ENCODE measurements at places on chromosomes 3 and 15.
A peak's percentile ranks its signal among the peaks of the same experiment; 100 is the strongest.

- DNase-seq, result no peak
Measured at GRCh38 chr15:98774756-98775497, 126.6 kb downstream of the IGF1R start.

DNA sequence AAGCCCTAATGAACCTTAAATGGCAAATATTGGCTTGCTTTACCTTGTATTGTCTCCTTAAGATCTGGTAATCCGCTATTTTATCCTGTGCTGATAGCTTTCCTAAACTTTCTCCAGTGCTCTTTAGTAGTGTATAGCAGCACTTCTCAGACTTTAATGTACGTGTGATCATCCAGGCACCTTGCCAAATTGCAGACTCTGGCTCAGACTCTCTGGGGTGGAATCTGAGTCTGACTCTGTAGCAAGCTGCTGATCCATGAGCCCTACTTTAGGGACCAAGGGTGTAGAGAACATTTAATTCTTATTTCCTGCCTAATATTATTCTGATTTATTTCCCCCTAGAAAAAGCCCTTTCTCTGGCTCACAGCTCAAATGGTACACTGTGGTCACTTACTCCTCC lies 518.8 kb upstream of the ZNF385D start:
- DNase-seq, result no peak

DNA sequence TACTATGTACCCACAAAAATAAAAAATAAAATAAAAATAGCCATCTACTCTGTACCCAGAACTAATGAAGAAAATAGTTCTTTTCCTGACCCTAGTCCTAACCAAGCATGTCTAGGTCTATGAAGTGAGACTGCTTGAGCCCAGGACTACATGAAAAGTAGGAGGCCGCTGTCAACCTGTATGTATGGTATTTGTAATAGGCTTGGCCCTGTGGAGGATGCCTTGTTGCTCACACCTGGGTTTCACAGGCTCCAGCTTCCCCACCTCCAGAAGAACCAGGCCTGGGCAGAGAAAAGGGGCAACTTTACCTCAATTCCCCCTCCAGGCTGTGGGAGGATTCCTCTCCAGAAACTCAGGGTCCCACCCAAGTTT lies 6.8 kb upstream of the PKM start:
- no peak for DNase-seq

- no peak for DNase-seq
Measured at GRCh38 chr3:161579395-161580126, 83.0 kb downstream of the OTOL1 start.

- no peak for DNase-seq
Measured at GRCh38 chr3:194364652-194365434, 4.7 kb downstream of the LRRC15 start.

- DNase-seq, result no peak
Measured at GRCh38 chr3:32596909-32597369, 26.3 kb upstream of the DYNC1LI1 start.

DNA sequence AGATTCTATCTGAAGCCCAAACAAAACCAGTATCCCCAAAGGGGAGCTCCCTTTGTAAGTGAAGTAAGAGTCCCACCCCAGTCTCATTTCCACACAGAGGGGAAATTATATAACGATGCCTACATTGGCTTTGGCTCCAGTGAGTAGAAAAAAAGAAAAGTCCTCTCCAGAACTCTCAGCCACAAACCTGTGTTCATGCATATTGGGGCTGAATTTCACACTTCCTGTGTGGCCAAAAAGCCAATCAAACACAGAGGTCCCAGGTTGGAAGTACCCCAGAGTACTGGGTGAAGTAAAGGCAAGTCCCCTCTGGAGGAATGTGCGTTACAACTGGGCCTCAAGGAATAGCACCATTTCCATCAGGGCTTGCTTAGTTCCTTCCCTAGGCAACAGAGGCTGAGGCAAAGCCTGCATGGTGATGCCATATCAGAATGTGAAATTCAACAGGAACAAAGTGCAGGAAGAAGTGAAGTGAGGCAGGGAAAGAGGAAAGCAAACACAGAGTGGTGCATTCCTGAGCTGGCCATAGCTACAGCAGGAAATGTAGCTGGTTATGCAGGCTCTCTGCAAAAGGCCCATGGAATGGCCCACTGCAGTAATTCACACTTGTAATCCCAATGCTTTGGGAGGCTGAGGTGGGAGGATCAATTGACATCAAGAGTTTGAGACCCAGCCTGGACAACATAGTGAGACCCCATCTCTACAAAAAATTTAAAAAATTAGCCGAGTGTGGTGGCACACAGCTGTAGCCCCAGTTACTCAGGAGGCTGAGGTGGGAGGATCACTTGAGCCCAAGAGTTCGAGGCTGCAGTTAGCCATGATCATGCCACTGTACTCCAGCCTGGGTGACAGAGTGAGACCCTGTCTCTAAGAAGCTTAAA lies 16.6 kb upstream of the CX3CR1 start:
- DNase-seq, result no peak

DNA sequence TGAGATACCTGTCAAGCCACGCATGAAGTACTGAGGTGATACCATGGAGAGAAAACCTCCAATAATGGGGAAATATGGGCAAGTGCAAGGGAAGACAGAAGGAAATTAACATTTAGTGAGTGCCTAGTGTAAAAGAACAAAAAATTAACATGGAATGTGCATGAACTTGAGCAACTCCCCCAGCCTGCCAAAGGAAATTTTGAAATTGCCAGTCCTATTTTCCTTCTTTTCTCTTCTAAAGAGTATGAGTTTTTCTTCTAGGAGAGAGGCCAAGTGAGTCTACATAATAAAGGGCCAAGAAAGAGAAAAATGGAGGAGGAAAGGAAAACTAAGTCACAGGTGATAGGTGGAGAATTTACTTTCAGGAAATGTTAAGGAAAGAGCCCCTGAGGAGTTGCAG lies 602.4 kb upstream of the MDFIC2 start:
- DNase-seq, result no peak

- no peak for DNase-seq
Measured at GRCh38 chr3:74787011-74787410, 172.6 kb upstream of the CNTN3 start.

DNA sequence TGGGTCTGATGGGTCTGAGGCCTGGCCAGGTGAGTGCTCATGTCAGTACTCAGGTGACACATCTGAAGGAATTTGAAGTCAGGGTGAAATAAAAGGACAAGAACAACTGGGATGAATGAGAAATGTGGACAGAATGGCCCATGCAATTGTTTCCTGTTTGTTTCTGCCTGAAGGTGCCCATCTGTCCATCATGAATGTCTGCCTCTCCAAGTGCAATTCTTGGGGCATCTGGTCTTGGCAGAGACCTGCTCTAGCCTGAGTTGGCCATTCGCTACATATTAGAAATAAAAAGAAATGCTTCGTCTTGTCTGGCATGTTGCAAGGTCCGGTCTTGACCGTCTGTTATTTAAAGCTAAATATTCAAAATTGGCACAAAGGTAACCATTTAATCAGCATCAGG lies 142.0 kb upstream of the AGBL1 start:
- DNase-seq, result no peak

GRCh38 chr3:122961146-122961545 lies 66.4 kb downstream of the SEMA5B start:
- no peak for DNase-seq

GRCh38 chr3:124770336-124771082 lies 40.3 kb downstream of the UMPS start:
- no peak for DNase-seq

- DNase-seq, result no peak
Measured at GRCh38 chr15:78715434-78715833, 74.4 kb upstream of the CHRNB4 start.

- DNase-seq, result no peak
Measured at GRCh38 chr3:171465763-171466162, 5.6 kb upstream of the TNIK start.

DNA sequence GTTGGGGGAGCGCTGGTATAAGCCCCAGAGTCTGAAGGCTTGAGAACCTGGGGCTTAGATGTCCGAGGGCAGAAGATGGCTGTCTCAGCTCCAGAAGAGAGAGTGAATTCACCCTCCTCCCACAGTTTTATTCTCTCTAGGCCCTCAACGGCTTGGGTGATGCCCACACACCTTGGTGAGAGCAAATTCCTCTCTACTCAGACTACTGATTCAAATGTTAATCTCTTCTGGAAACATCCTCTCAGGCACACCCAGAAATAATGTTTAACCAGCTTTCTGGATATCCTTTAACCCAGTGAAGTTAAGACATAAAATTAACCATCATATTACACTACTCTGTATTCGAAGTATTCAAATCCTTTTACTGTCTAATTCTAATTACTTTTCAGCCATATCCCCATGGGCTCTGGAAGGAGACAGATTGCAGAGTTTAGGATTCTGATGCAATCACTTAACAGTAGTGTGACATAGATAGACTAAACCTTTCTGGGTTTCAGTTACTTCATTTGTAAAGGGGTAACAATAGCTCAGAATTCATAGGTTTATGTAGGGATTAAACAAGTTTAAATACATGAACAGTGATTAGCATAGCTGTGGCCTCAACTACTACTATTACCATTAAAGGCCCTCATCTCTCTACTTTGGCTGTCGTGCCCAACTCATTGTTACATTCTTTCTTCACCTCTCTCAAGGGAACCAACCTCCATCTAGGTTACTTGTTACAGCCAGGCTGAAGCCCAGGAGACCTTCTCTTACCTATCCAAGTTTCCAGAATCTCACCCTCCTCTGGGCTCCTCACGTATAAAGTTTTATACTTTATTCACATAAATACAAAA lies 25.7 kb upstream of the ANO10 start:
- DNase-seq, result peak; percentile 0

GRCh38 chr3:60536420-60536819 lies 714.8 kb downstream of the FHIT start:
- DNase-seq, result no peak

DNA sequence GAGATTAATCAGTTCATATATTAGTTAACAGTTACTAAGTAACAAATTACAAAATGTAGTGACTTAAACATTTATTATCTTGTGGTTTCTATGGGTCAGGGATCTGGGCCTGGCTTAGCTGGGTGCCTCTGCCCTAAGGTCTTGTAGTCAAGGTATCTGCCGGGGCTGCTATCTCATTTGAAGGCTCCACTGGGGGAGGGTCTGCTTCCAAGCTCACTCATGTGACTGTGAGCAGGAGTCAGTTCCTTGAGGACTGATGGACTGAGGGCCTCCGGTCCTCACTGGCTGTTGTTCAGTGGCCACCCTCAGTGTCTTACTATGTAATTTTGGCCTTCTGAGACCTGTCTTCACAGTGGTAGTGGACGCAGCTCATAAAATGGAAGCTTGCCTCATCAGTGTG lies 135.9 kb upstream of the PLXNA1 start:
- DNase-seq, result no peak

DNA sequence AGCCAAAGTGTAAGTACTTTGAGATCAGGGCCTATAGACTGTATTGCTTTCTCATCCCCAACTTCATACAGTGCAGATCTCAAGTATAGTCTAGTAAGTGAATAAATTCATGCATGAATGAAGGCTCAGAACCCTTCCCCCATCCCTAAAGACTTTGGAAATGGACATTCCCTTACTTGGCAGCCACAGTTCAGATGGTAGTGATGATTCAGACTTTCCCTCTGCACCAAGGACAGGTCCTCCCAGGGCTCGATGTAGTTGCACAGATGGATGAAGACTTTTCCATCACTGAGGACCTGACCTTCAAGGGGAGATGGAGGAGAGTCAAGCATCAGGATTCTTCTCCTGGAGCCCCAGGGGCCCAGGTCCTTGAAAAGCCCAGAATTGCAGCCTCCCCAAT lies 4.6 kb downstream of the TIMP4 start:
- no peak for DNase-seq

DNA sequence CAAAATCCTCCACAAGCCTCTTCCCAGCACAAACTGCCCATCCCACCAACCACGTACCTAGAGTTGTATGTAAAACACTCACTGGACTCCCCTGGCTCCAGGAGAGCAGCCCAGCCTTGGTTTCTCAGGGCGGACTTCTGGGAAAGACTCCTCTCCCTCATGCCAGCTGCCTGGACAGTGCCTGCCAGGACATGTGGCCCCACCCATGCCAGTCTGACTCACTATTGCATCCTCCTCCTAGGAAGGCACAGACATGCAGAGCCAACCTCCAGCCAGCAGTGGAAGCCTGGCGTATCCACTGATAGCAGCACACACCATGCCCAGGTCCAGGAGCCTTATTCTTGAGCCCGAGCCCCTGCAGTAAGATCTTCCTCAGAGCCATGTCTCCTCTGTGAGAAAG lies 8.6 kb downstream of the PKM start:
- DNase-seq, result no peak

DNA sequence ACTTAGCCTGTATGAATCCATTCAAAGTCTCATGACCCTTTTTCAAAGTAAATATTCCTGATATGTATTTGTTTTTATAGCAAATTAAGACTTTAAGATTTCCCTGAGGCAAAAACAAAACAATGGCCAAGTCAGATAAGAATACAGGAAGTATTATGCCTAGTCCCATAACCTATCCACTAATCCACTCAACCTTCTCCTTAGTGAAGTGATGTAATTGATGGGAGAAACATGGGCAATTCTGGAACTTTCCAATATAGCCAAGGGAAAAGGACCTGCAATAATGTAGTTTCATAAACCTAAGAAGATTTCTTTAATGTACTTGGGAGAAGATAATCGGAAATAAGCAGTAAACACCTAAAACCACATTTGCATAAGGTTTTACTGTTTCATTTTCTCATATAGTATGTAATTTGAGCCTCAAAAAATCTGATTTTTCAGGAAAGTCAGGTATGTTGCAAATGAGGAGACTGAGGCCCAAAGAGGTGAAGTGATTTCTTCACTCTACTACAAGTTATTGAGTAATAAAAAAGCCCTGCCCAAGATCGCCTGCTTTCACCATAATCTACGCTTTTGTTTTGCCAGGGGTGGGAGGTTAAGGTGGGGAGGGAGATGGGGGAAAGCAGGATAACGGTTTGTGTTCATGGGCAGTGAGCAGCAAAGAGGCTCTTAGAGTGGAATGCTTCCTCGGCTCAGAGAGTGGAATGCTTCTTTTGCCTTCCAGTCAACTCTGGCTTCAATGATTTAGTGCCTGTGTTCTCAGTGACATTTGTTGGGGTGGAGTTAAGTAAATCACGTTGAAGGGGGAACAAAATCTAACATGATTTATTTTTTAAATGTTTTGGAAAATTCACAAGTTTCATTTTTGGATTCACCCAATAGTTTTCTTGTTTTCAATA lies 95.0 kb upstream of the FNDC3B start:
- DNase-seq, result no peak

DNA sequence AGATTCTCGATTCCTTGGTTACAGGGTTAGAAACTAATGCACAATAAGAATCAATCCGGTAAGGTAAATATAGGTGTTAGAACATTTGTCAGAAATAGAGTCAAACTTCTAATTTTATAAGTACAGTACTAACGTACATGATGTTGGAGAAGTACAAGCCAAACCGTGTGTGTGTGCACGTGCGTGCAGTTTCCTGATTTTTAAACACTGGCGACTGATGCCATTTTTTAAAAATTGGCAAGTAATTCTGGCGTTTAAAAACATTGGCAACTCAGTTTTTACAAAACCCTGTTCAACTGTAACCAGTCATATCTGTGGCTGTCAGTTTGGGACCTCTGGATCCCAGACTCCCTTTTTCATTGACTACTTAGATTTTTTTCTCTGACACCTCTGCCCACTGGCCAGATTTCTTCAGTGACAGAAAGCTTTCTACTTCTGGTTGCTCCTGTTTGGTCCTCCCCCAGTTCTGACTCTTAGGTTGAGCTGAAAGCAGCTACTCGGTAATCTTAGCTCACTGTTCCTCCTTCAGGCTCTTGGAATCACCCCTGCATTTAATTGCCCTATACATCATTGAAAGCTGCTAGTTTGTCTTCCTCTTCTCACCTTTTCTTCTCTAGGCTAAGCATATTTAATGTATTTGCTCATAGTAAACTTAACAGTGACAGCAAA lies 843 bp downstream of the ATG7 start:
- peak; percentile 32 for DNase-seq
